Activated T-cell treated with anti-CD3 and anti-CD28 coated beads for 4 hours (primary cell): ENCODE measurements at places on chromosomes 12 and 14.

- no peak for DNase-seq
Observed at GRCh38 chr14:62792578-62792977, 252.7 kb downstream of the KCNH5 start.

GRCh38 chr12:108587826-108588225 lies 10.1 kb downstream of the TMEM119 start:
- no peak for DNase-seq

- DNase-seq, result no peak
Observed at GRCh38 chr14:84937016-84937415, 592.9 kb upstream of the FLRT2 start.

DNA sequence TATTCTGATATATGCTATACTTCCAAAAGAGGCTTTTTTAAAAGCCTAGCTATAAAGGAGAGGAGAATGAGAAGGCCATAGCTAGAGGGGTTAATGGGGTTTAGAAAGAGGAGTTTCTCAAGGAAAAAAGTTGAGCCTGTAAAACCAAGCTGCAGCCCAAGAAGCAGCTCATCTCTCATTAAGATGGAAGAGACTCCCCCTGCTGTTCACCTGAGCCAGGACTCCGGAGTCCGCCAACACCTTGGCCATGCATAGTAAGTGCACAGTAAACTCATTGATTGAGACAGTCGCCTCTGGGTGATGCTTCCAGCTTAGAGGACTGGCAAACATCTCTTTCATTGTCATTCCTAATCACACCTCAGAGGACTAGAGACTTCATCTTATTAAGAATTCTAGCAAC lies 46.2 kb downstream of the ANO2 start:
- no peak for DNase-seq

- no peak for DNase-seq
Observed at GRCh38 chr14:33602396-33602795, 348.5 kb downstream of the EGLN3 start.

GRCh38 chr12:52965337-52965731 lies 16.4 kb downstream of the KRT18 start:
- DNase-seq, result no peak

DNA sequence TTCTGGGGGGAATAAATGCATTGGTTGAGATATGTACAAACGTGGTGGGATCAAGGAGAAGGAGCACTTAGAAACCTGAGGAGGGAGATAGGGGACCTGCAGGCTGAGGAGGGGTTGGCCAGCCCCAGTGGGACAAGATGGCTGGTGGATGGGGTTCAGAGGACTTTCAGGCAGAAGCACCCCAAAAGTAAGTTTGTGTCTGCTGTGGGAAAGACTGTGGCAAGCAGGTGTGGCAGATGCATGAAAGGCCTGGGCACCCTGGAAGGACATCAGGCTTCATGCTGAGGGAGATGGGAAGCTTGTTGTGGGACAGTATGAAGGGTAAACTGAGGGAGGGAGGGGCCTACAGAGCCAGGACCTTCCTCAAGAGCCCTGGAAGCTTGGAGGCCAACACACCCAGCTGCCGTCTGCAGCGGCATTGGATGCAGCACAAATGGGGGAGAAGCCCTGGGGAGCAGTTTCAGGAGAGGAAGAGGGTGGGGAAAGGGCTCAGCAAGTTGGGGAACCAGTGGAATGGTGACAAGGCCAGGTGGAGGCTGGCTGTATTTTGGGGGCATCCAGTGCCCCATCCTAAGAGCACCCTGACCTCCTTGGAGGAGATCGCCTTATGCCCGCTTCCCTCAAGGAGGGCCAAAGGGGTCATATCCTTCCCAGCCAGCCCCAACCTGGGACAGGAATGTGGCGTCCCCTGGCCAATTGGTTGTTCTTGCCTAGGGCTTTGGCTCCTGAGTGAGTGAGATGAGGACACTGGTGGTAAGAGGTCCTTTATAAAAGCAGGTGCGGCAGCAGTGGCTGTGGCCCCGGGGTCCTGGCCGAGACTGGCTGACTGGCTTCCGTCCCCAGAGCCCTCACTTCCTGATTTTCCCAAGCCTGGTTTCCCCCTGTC lies 20.7 kb downstream of the NFKBIA start:
- no peak for DNase-seq

DNA sequence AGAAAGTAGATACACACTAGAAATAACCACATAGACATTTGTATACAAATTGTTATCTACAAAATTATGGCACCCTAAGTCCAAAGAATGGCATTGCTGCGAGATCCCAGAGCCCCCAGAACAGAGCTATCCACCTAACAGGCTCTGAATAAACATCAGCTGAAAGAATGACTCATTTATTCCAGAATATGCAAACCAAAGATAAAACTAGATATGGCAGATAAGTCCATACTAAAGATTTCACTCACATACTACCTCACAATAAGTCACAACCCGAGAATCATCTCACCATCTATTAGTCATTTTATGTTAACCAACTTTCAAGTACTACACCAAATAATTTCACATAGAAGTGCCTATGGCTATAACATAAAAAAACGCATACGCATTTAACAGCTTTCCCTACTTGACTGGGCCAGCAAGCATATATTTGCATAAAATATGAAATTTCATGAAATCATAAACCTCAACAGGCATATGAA lies 5.6 kb downstream of the CNIH1 start:
- DNase-seq, result no peak

DNA sequence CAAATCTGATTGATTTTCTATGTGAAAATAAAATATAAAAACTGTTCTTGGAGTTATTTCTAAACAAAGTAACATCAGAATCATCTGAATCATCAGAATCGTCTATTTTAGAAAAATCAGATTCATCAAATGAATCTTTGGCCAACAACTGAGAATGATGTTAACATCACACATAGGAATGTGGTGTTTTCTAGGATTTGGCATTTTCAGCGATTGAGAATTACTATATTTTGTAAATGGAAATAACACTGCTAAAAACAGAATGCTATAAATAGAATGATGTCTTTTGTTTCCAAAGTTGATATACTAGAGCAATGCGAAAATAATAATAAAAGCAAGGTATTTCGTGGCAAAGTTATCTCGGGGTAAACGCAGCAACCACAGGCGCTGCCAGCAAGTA lies 73.9 kb upstream of the EVL start:
- no peak for DNase-seq

DNA sequence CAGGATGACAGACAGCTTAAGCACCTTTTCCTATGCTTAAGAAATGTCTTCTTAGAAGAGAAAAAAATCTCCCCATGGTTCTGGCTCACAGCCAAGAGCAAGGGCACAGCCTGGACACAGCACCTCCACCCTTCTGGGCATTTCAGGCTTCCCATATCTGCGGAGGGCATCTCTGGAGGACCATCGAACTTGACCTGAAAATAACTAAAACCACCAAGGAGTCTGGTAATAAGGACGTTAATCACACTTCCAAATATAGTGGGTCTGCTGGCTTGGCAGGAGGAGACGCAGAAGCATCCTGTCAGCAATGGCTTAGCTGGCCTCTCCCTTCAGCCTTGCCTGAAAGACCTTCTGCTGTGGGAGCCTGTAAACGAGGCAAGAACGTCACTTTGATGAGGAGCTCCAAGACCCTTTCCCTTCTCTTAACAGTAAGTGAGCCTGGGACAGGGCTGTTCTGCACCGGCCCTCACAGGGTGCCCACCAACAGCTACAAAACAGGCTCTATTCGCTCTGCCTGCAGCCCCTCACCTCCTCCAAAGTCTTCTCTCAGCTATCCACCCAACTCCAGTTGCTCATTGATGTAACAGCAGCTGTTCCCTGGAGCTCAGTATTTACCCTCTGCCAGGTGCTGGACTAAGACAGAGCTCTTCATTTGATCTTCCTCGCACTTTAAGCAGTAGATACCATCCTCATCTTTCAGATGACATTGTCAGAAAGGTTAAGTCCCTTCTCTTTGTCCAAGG lies 13.2 kb downstream of the SETD3 start:
- no peak for DNase-seq

DNA sequence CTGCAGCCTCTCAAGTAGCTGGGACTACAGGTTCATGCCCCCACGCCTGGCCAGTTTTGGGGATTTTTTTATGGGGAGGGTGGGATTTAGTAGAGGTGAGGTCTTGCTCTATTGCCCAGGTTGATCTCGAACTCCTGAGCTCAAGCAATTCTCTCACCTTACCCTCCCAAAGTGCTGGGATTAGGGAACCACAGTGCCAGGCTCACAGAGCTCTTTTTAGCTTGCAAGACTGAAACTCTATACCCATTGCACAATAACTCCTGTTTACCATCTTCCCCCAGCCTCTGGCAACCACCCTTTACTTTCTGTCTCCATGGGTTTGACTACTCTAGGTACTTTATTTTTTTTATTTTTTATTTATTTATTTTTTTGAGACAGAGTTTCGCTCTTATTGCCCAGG lies 25.7 kb upstream of the CDK17 start:
- no peak for DNase-seq

GRCh38 chr14:69605738-69606137 lies 5.7 kb upstream of the SUSD6 start:
- no peak for DNase-seq

DNA sequence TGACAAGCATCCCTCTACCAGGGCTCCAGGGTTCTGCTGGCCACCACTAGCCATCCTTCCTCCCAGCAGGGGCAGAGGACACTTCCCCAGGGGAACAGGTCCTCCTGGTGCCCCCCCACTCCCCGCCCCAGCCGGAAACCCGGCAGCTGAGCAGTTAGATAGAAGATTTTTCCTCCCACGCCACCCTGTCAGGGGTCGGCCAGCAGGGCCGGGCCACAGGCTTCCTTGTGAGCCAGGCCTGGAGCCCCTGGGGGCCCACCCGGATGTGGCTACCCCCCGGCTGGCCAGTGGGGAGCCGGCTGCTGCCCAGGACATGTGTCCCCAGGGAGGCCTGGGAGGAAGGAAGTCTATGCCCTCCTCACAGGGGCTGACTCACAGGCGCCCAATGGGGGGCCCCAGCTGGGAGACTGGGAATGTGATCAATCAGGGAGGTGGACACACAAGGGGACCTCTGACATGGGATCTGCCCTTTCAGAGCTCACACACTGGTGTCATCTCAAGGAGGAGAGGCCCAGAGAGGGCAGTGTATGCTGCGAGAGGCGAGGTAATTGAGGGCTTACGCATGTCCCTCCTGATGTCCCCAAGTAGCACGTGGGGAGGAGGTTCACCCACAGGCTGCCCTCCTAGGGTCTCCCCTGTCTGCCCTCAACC lies 4.2 kb downstream of the SH2B3 start:
- peak; percentile 30 for DNase-seq

DNA sequence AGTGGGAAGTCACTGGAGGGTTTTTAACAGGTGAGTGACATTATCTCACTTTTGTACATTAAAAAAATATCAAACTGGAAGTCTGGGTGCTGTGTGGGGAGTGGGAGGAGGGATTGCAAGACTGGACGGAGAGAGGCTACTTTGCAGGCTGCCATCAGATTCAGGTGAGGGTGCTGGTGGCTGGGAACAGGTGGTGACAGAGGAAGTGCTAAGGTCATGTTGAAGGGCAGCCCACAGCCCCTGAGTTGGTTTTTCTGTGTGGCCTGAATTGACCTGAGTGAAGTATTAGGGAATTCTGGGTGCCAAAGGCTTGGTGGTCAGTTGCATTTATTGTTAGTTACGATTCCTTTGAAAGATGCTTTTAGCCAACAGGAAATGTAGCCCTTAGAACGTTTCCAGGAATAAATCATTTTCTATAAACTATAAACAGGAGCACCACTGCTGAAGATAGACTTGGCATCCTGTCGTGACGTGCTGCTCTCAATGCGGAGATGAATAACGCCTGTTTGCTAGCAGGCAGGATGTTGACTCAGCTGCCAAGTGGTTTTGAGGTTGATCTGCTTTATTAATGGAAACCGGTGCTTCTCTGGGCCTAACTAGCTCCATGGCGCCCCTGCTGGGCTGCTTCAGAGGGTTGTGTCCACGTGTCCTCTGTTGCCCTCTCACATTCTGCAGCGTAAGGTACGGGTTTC lies 707.5 kb upstream of the TMEM132C start:
- no peak for DNase-seq

DNA sequence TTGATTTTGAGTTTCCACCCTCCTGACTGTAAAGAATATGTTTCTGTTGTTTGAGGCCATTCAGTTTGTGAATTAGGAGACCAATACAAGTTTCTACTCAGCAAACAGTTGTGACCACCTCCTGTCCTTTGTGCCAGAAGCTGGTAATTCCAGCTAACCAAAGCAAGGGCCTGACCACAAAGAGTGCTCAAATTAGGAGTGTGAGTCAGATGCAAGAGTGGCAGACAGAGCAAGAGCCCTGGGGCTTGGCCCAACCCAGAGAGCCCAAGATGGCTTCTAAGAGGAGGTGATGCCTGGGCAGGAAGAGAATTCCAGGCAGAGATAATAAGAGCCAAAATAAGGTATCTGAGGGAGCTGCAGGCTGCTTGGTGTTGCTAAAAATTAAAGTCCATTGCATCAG lies 77.7 kb upstream of the C14orf132 start:
- no peak for DNase-seq

DNA sequence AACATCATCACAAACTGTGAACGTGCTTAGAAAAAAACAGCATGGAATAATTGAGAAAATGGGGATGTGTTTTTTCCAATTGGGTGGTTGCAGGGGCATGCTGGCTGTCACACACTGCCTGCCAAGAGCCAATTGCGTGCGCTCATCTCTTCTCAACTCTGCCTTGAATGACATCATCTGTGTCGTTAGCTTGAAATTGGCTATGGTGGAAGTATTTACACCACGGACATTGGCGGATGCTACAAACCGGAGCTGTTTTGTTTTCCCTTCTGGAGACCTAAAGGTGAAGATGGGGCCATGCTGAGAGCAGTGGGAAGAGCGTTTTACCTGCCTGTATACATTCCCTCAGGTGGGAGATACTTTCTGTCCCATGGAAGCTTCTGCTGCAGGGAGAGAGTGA lies 71.5 kb downstream of the PRMT8 start:
- no peak for DNase-seq

GRCh38 chr12:5171701-5172100 lies 128.0 kb downstream of the KCNA5 start:
- no peak for DNase-seq

DNA sequence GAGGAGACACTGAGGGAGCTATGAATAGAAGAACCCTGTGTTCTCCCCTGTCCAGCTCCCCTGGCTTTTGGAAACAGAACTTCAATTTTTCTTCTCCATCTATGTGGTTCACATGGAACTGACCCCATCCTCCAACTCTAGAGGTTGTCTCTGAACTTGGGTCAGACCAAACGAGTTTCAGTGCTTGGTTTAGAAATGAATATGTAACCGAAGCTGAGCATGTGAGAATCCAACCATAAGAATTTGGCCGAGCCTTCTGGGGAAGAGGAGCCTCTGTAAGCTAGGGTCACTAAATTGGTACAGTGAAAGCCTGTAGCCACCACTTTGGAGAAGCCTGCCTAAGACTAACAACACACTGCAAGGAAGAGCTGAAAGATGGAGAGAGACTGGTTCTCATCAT lies 464.4 kb downstream of the ZFP36L1 start:
- DNase-seq, result no peak

- DNase-seq, result no peak
Observed at GRCh38 chr12:25480145-25480544, 72.9 kb downstream of the LMNTD1 start.

DNA sequence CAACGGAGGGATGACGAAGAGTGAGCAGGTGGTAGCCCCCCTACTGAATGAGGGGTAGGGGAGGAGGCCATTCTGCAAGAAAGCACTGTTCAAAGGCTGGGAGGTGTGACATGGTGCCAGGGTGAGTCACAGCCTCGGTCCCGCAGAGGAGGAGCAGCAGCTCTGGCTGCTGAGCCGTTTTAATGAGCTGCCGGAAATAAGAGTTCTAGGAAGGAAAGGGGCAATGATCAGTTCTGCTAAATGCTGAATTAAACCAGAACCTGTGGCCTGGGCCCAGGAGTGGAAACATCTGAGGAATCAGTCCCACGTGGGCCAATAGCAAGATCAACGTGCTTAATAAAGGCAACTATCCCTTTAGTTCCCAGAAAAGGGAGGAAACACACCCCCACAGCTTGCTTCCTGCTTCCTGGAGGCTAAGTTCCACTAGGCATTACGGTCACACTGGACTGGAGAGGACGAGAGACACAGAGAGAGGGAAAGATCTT lies 3.6 kb downstream of the ABCD4 start:
- no peak for DNase-seq
